ENCODE measurements at places on chromosomes 1 and 21.

- DNase-seq, result no peak
These were observed 160.9 kb upstream of the SYT6 start for GRCh38 chr1:114314576-114314975.

DNA sequence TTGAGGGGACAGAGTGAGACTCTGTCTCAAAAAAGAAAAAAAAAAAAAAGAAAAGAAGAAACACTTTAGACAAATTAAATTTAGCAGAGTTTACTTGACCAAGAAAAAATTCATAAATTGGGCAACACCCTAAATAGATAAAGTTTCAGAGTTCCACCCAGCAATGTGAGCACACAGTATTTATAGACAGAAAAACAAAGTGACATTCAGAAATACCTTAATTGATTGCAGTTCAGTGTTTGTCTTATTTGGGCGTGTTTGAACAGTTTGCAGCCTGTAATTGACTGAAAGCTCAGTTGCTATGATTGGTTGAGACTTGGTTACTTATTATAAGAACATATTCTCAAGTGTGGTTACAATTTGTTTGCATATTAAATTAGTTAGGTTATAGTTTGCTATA lies 603.5 kb upstream of the NEGR1 start:
- DNase-seq, result no peak

- DNase-seq, result no peak
These were observed 40.8 kb upstream of the HEATR1 start for GRCh38 chr1:236645016-236645680.

- DNase-seq, result no peak
These were observed 43.5 kb downstream of the CDC42 start for GRCh38 chr1:22096036-22096435.

GRCh38 chr1:150841626-150842025 lies 33.6 kb upstream of the CTSK start:
- no peak for DNase-seq

DNA sequence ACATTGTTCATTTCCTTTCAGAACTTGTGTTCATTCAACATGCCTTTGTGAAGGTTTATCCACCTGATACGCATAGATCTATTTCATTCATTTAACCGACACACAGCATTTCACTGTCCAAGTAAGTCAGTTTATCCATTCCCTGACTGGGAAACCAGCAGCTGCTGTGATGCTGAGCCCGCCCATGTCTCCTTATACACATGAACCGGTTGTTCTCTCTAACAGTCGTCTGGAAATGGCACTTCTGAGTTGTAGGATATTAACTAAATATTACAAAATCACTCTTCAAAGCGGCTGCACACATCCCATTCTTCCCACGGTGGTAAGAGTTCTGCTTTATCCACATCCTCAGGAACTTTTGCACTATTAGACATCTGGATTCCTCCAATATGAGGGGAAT lies 71.1 kb downstream of the NPHP4 start:
- DNase-seq, result no peak

DNA sequence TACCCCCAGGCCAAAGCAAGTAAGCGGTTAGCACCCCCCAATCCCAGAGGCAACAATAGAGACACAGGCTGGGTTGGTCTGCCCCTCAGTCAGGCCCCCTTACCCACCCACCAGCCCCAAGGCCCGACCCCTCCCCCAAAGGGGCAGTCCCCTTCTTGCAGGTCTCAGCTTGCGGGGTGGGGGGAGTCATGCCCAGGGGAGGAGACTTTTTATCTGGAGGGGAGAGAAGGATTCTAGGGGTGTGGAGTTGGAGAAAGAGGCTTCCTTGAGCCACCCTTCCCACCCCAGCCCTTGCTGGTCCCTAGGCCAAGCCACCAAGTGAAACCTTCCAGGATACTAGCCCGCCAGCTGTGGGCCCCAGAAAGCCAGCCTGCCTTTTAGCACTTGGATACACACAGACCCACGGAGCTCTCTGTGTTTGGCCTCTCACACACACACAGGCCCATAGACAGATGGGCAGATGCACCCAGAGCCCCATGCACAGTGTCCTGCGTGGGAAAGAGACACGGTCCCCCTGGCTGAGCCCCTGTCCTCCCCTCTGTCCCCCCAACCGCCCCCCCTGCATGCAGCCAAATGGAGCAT lies 7.1 kb downstream of the TMEM54 start:
- no peak for DNase-seq

DNA sequence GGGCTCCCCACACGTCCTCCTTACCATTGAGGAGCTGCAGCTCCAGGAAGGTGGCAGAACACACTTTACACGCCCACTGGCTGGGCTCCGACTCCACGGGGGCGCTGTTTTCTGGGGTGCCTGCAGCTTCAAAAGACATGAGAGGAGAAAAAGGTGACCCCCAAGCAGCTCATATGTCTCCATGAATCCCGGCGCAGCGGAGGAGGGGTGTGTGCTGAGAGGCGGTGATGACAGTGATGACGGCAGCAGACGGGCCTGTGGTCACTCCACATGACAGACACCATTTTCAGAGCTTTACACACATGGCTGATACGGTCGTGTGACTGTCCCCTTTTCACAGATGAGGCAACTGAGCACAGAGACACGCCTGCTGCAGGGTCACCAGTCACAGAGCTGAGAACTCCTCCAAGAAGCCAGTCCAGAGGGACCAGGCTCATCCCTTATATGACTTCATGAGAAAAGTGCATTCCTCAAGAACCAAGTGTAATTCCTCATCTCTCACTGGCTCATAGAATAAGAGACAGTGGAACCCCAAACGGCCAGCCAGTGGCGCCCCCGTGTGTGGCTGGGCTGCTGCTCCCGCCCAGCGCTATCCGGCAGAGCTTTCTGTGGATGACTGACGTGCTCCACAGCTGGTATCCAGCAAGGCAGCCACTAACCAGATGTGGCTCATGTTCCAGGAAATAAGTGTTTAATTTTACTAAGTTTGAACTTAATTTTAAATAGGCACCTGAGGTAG lies 31.9 kb downstream of the PRDM15 start:
- DNase-seq, result no peak

DNA sequence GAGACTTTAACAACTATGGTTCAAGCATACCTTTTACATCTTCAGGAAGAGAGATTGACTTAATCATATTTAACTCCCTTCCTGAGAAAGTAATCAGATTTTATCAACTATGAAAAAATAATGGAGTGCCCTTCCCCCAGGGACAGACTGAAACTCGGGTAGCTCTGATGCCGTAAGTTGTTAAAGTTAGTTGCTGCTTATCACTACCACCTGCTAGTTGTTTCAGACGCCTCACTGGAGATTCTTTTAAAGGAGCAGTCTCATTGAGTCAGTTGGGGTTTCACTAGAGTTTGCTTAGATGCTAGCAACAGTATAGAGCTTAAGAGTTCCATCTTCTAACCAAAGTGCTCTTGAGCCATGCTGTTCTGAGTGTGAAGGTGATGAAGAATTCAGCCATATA lies 17.0 kb upstream of the TRAF5 start:
- DNase-seq, result no peak

- DNase-seq, result no peak
These were observed 51.4 kb upstream of the GPR157 start for GRCh38 chr1:9180111-9180819.

DNA sequence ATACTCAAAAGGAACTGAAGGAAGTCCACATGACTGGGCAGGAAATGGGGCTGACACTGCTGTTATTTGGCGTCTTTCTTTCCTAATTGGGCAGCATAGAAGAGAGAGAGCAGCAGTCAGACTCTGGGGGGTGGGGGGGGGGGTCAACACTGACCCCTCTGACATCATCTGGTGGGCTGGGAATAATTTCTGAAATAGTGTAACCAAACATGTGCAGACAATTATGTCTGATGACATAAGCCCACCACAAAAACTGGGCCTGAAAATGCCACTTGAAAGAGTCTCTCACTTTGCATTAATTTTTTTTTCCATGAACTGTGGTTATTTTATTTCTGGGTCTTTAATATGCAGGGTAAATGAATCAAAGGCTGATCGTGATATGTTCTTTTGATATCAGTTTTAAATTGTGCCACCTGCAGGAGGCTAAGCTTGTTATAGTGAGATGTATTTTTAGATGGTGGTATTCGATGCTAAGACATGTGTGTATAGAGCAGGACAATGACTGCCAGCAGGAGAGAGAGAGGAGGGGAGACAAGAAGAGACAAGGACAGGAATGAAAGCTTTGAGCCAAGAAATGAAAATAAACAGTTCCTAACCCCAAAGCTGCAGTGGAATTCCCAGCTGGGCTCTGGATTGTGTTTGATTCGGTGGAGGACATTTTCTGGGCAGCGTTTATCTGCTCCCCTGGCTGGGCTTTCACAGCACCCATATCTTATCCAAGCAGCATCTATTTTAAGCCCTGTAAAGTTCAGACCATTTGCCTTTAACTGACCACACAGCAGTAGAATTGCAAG lies 264.7 kb downstream of the PBX1 start:
- no peak for DNase-seq

GRCh38 chr1:12485231-12486058 lies 132.6 kb downstream of the DHRS3 start:
- no peak for DNase-seq

GRCh38 chr1:53342735-53343470 lies 15.0 kb upstream of the LRP8 start:
- no peak for DNase-seq

- DNase-seq, result no peak
These were observed 22.6 kb downstream of the PLPPR5 start for GRCh38 chr1:98981917-98982513.

DNA sequence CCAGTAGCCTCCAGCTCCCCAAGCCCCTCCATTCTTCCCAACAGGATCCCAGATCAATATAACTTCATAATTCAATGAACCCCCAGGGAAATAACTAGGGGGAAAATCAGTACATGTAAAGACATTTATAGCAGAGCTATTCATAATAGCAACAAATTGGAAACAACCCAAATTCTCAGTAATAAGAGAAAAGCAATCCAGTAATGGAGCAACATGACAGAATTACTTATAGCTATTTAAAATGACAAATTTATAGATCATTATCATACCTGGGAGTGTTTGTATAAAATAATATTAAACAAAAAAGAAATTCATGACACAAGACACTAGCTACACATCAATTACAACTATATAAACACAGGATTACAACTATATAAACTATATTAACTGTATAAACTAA lies 20.2 kb downstream of the PLEKHA6 start:
- DNase-seq, result no peak

DNA sequence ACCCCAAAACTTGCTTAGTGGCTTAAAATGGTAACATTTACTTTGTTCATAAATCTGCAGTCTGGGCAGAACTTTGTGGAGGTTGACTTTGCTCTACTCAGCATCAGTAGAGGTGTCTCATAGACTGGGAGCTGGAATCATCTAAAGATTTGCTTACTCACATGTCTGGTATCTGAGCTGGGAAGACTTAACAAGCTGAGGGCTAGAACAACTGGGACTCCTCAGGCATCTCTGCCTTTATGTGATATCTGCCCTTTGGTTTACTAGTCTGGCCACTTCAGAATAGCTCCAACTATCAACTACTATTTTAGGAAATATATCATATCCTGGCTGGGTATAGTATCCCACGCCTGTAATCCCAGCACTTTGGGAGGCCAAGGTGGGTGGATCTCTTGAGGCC lies 82.5 kb downstream of the C4BPA start:
- no peak for DNase-seq

GRCh38 chr1:71343686-71344416 lies 263.0 kb upstream of the ZRANB2 start:
- DNase-seq, result no peak

GRCh38 chr21:42556476-42556875 lies 42.8 kb downstream of the SLC37A1 start:
- no peak for DNase-seq

GRCh38 chr1:23533246-23534023 lies 2.4 kb upstream of the E2F2 start:
- no peak for DNase-seq

DNA sequence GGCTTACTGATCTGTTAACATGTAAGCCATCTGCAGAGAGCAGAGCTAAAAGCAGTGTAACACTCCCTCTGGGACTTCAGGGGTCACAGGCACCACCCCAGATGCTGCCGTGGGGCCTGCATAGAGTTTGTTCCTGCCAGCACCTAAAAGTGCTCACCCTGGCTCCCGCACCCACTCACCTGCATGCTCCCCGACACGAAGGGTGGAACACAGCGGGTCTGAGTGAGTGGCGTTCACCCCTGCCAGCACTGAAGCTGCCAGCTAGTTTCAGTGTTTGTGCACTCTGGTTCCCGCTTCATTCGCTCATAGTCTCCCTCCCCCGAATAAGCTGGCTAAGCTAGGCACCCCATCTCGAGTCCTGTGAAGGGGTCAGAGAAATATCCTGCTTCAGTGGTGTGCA lies 1681.0 kb downstream of the NCAM2 start:
- DNase-seq, result no peak

- no peak for DNase-seq
These were observed 35.7 kb downstream of the ACP6 start for GRCh38 chr1:147634645-147635044.

- no peak for DNase-seq
These were observed 47.7 kb downstream of the NMNAT2 start for GRCh38 chr1:183370399-183371058.
